Activated CD4-positive, alpha-beta memory T cell treated with anti-CD3 and anti-CD28 coated beads, Interleukin-2, amount 10 ng/mL, durations not matched to agents 7 days and 5 days (primary cell): ENCODE measurements at places on chromosomes 2 and 18. TPM values are rescaled to one million over a fixed set of nuclear protein-coding genes. Genes with fewer than 3 reads are reported as not detected.
A peak's percentile ranks its signal among the peaks of the same experiment; 100 is the strongest.

Gene FBXO15
- 0.60 TPM for total RNA-seq

- no peaks in the 10 kb centered on the region for H3K36me3 ChIP-seq
- H3K4me3 ChIP-seq: no peak overlapping the region
- no peaks in the 10 kb centered on the region for H3K4me1 ChIP-seq
- H3K27me3 ChIP-seq: no peaks in the 10 kb centered on the region
Measured at GRCh38 chr18:7388741-7389140, 157.9 kb downstream of the LRRC30 start.

GRCh38 chr18:74378179-74378682, 62.6 kb downstream of the C18orf63 start:
- peaks cover 26% of the 10 kb centered on the region for H3K4me1 ChIP-seq
- no peak overlapping the region for H3K4me3 ChIP-seq
- peak; percentile 26 for DNase-seq
- H3K36me3 ChIP-seq: no peaks in the 10 kb centered on the region

Gene RBM44
- total RNA-seq: 0.75 TPM

GRCh38 chr2:47401789-47402554, 984 bp upstream of the MSH2 start:
- peak overlapping the region; percentile 94 for H3K4me3 ChIP-seq
- H3K27me3 ChIP-seq: no peaks in the 10 kb centered on the region
- peaks cover 31% of the 10 kb centered on the region for H3K4me1 ChIP-seq

Gene METTL8
- total RNA-seq: 20.0 TPM

DNA sequence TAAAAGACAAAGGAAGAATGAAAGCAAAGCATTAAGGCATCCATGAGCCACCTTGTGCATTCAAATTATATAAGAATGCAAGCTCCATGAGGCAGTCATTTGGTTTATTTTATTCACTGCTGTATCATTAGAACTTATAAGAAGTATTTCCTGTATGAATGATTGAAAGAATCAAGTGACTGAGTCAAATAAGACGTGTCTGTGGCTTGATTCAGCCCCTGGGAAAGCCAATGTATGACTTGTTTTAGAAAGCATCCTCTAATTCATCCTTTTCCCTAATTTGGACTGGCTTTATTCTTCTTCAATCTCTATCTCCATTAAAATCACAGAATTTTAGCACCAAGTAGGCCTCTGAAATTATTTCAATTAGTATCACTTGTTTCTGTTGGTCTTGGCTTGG, 461.1 kb downstream of the LPIN1 start:
- no peak overlapping the region for H3K4me3 ChIP-seq
- H3K36me3 ChIP-seq: no peaks in the 10 kb centered on the region
- H3K27me3 ChIP-seq: peaks cover 4% of the 10 kb centered on the region
- no peak for DNase-seq

- no peak overlapping the region for H3K4me3 ChIP-seq
- DNase-seq: no peak
- peaks cover 46% of the 10 kb centered on the region for H3K4me1 ChIP-seq
- H3K27me3 ChIP-seq: no peaks in the 10 kb centered on the region
- H3K36me3 ChIP-seq: peaks cover 14% of the 10 kb centered on the region
- H3K27ac ChIP-seq: peak overlapping the region; percentile 10
Measured at GRCh38 chr18:79507076-79507545, 111.4 kb downstream of the NFATC1 start.

Gene IL36G
- not detected for total RNA-seq

DNA sequence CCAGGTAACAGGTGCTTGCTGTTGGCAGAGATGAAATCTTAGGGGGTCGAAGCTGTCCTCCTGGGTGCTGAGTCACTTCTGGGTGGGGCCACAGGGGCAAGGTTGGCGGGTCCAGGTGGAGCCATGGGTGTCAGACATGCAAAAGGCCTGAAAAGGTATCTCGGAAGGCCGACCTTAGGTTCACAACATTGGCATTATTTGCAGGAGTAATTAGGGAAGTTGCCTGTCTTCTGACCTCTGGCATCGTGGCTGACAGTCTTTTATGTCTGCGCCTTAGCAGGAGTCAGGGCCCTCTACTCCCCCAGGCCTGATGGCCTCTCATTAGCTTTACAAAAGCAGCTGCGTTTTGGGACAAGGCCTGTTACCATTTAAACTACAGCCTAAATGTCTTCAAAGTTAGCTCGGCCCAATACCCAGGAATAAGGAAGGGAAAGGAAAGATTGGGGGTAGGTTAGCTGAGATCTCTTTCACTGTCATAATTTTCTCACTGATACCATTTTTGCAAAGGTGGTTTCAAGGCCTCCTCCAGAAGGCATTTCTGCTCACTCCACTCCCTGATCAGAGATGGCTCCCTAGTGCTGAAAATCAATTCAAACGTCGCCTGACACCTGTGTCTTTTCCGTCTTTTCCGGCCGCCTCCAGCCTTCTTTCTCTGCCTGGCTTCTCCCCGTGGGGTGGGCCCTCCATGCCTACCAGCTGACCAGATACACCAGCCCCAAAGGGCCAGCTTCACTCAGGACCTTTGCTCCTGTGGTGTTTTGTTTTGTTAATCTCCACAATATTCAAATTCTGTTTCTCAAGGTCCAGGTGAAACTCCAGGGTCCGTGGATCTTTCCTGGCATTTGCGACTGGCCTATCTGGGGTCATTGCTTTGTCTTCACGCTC, 90.8 kb downstream of the RHOB start:
- H3K36me3 ChIP-seq: no peaks in the 10 kb centered on the region
- peaks cover 7% of the 10 kb centered on the region for H3K4me1 ChIP-seq
- no peak for DNase-seq
- H3K27ac ChIP-seq: no peak overlapping the region

- H3K36me3 ChIP-seq: no peaks in the 10 kb centered on the region
- H3K4me3 ChIP-seq: no peak overlapping the region
- no peaks in the 10 kb centered on the region for H3K27me3 ChIP-seq
- H3K4me1 ChIP-seq: no peaks in the 10 kb centered on the region
- H3K27ac ChIP-seq: no peak overlapping the region
Measured at GRCh38 chr2:147773479-147773878, 71.3 kb upstream of the ACVR2A start.

DNA sequence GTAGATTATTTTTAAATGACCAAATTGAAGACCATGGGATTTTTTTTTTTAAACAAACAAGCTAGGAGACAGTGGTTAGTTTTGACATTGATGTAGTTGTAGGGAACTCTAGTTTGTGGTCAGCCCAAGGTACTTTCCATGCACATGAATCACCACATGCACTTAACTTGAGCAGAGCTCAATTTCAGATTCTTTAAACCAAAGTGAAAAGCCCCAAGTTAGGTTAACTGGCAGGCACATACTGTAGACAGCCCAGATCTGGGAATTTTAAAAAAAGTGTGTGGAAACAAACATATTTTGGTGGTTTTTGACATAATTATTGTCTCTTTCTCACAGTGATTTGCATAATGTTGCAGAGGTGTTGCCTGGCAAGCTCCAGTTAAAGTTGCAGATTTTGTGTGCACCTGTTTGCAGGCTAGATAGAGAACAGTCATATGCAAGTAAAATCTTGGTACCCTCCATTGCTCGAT, 88.4 kb downstream of the BCL2L11 start:
- H3K4me1 ChIP-seq: peaks cover 19% of the 10 kb centered on the region
- peaks cover 62% of the 10 kb centered on the region for H3K36me3 ChIP-seq
- H3K27me3 ChIP-seq: peaks cover 1% of the 10 kb centered on the region
- no peak overlapping the region for H3K4me3 ChIP-seq

- DNase-seq: no peak
- no peaks in the 10 kb centered on the region for H3K4me1 ChIP-seq
- no peak overlapping the region for H3K27ac ChIP-seq
- peaks cover 7% of the 10 kb centered on the region for H3K27me3 ChIP-seq
- H3K4me3 ChIP-seq: no peak overlapping the region
Measured at GRCh38 chr2:15155959-15156574, 405.1 kb downstream of the NBAS start.

GRCh38 chr18:12882453-12883371, 1.3 kb downstream of the PTPN2 start:
- H3K27ac ChIP-seq: peak overlapping the region; percentile 86
- peaks cover 25% of the 10 kb centered on the region for H3K36me3 ChIP-seq
- DNase-seq: no peak

DNA sequence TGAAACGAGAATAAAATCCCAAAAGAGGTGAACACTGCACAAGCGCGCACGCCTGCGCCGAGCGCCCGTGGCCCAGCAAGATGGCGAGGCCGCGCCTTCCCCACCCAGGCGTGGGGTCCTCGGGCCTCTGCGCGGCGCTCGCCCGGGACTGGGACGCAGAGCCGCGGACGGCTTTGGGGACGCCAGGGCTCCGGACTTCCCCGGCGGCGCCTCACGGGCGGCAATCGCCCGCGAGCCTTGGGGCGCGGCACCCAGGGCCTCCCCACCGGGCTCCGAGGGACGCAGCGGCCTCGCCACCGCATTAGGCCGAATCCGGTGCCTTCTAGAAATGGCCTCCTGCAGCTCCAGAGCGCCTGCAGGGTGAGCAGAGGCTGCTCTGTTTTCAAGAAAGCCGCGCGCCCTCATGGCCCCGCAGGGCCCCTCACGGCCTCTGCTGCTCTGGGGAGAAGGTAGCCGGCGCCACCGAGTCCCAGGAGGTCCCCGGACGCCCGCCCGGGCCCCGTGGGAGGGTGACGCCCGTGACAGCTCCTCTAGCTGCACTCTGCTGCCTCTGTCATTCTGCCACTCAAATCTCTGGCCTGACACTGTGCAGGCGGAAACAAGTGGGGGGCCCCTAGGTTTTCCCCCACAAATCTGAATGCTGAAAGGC, 35.9 kb upstream of the POMC start:
- no peak for DNase-seq
- peaks cover 10% of the 10 kb centered on the region for H3K4me1 ChIP-seq
- no peaks in the 10 kb centered on the region for H3K36me3 ChIP-seq
- H3K4me3 ChIP-seq: no peak overlapping the region

DNA sequence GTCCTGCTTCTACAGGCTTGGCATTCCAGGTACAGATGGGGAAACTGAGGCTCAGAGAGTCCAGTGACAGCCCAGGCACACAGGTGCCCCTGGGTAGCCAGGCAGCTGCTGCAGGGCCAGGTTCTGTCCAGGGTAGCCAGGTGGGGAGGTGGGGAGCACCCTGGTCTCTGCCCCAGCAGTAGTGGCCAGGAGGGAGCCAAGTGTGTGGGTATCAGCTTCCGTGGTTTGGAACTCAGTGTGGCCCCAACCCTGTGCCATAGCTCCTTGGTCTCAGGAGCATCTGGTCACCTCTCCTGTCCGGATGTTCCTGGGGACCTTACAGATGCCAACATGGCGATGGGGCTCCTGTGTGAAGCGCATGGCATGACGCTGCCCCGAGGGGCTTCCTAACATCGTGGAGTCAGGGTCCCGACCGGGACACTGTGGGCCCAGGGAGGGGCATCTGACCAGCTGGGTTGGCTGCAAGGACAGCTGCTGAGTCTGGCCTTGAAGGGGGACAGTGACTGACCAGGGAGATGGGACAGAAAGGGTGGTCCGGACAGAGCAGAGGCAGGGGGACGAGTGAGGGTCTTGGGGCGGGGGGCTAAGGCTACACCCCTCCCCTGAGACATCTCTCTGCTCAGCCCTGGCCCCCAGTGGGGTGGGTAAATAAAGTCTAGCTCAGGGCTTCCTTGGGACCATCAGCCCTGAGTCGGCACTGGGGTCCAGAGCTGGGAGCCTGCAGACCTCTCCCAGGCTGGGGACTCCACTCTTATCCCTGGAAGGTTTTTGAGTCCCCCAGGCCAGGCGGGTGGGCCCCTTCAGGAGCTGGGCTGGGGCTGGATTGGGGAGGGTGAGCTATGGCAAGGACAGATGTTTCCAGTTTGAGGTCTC, 76.0 kb upstream of the SMAD7 start:
- DNase-seq: peak; percentile 12
- H3K27ac ChIP-seq: no peak overlapping the region
- peaks cover 6% of the 10 kb centered on the region for H3K27me3 ChIP-seq
- H3K36me3 ChIP-seq: no peaks in the 10 kb centered on the region
- peaks cover 24% of the 10 kb centered on the region for H3K4me1 ChIP-seq
